ENCODE measurements at places on chromosomes 11 and 22. TPM values are rescaled to one million over a fixed set of nuclear protein-coding genes. Genes with fewer than 3 reads are reported as not detected.

DNA sequence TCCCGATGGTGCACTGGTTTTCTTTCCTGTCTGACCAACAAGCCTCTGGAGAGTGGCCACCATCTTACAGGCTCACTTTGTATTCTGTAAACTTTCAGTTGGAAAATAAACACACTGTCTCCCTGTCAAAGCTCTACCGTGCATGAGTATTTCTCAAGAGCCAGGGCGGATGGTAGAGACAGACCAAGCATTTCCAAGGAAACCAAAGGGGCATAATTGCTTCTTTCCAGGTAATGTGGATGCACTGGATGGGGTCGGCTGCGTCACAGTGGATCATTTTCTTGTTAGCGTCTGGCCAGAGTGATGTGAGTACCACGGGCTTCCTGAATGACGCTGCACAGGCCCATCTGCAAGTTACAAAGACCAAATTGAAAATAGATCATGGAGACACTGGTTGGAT lies 5.1 kb upstream of the SEZ6L start:
- no peak for DNase-seq

- no peak for DNase-seq
These were observed 115.0 kb upstream of the CD82 start for GRCh38 chr11:44450295-44450932.

GRCh38 chr11:83835423-83835822 lies 549.3 kb upstream of the CCDC90B start:
- DNase-seq, result peak; percentile 8

DNA sequence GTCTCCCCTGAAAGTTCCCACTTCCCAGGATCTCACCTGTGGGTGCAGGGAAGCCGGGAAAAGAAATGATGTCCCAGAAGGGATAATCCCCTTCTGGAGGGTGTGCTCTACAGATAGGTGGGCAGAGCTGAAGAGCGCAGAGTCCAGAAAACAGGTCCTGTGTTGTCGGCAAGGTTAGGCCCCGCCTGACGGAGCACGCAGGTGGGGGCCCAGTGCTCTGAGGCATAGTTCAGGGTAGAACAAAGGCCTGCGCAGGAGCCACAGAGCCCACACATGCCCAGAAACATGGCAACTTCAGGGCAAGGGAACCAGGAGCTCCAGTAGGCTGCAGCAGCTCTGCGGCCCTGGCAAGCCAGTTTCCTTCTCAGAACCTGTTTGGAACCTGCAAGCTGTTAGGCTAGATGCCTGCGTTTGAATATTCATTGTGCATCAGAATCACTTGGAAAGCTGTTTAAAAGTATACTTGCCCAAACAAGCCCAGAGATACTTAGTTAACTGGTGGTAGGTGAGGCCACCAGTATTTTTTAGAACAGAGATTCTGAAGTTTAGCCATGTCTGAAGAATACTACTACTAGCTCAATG lies 386.6 kb downstream of the BUD13 start:
- DNase-seq, result no peak

- no peak for DNase-seq
These were observed 47.5 kb downstream of the IGLL5 start for GRCh38 chr22:22935056-22935545.

DNA sequence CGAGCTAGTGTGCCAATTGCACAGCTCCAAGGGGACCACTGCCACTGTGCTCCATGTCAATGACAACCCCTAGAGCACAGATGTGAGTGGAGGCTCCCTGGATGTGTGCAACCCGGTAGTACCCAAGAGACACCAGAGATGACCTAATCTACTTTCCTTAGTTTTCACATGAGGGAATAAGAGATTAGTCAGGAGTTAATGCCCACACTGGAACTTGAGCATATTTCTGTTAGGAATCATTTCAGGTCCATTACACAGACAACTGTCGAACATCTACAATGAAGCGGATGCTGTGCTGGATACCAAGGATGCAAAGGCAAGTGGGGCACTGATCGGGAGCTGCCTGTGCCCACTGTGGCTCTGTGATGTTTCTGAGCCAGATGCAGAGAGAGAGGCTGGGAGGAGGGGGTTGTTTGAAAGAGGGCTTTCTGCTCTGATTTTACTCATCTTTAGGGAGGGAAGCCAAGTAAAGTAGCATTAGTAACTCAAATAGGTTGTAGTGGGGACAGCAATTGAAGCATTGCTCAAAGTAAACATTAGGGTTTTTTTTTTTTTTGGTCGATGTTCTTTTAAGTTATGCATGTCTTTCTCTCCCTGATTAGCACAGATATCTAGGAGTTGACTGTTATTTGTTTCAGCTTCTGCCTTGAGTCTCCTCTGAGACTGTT lies 82.5 kb upstream of the SORL1-AS1 start:
- peak; percentile 29 for DNase-seq

DNA sequence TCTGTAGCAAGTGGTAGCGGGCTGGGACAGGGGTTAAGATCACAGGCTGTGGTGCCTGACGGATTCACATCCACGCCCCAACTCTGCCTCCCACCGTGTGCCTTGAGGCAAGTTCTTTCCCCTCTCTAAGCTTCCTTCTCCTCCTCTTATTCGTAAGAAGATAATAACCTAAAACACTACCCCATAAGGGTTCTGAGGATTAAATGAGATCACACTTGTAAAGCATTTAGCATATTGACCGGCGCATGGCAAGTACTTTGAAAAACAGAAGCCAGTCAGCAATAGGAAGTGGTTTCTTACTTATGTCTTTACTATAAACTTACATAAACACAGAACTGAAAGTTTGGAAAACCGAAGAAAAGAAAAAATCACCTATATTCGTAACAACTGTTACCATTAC lies 15.5 kb upstream of the LMO2 start:
- DNase-seq, result no peak

GRCh38 chr11:125091247-125091876 lies 20.1 kb downstream of the TMEM218 start:
- peak; percentile 64 for DNase-seq

DNA sequence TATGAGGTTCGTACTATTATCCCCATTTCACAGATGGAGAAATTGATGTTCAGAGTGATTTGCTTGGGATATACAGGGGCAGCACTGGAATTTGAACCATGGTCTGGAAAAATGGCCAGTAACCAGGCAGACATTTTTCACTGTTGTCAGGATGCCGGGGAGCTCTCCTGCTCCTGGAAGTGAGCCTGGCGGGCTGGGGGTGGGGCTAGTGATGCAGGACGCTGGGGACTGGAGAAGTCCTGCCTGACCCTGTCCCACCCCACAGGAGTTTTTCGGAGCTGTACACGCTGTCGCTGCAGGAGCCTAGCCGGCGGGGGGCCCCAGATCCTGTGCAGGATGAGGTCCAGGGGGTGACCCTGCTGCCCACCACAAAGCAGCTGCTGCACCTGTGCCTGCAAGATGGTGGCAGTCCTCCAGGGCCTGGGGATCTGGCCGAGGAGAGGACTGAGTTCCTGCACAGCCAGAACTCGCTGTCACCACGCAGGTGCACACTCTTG lies 11.1 kb downstream of the SIPA1 start:
- DNase-seq, result no peak

GRCh38 chr11:122062763-122063162 lies 53.3 kb downstream of the BLID start:
- no peak for DNase-seq

- no peak for DNase-seq
These were observed 703.0 kb downstream of the JRKL start for GRCh38 chr11:97092823-97093222.

DNA sequence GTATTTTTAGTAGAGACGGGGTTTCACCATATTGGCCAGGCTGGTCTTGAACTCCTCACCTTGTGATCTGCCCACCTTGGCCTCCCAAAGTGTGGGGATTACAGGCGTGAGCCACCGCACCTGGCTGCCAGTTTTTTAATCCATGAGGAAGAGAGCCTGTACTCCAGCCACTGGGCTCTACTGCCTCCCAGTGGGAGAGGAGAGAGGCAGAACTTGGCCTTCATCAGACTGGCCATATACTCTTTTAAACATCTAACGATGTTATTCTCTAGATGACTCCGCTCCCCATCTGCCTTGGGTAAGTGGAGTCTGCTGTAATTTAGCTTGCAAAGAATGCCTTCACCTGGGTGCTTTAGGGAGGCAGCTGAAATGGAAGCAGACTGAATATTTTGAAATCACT lies 34.6 kb downstream of the SLC6A5 start:
- no peak for DNase-seq

DNA sequence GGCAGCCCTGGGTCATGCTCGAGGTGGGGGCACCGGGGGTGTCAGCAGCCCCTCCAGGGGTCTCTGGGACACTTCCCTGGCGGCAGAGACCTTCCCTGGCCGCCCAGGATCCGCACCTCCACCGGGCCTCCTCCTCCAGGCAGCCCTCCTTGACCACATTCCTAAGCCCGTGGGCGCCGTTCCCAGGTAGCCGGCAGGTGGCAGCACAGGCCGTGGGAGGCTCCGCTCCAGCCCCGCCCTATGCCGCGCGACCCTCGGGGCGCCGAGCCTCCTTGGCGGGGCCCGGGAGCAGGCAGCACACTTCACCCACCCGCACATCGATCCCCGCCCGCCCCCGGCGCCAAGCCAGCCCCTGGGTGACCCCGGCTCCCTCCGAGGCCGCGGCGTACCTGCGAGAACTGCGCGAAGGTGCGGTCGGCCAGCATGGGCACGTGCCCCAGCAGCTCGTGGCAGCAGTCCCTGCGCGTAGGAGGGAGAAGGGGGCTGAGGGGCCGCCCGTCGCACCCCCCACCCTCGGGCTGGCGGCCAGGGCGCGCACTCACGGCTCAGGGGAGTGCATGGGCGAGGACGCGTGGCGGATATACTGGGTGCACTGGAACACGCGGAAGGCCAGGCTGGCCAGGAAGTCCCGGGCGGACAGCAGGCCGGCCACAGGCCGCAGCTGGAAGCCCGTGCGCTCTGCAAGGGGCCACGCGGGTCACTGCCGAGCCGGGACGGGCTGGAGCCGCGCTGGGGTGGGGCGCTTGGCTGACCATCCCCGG lies 5.3 kb upstream of the INS start:
- no peak for DNase-seq

DNA sequence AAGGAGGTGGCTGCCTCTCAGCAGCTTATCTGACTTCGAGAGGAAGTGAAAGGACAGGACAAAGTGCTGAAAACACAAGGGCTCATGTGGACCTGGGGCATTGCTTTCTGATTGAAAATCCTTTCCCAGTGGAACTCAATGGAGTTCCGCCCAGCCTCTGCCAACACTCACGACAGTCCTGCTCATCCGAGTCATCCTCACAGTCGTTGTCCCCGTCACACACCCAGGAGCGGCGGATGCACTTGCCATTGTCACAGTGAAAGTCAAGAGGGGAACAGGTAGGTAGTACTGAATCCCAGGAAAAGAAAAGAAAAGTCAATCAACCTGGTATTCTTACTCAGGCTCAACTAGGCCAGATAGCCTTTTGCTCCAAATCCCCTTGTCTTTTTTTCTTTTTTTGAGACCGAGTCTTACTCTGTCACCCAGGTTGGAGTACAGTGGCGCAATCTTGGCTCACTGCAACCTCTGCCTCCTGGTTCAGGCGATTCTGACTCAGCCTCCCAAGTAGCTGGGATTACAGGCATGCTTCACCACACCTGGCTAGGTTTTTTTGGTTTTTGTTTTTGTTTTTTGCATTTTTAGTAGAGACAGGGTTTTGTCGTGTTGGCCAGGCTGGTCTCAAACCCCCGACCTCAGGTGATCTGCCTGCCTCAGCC lies 18.1 kb downstream of the LRP4 start:
- no peak for DNase-seq

- peak; percentile 35 for DNase-seq
These were observed 61.7 kb downstream of the PARVB start for GRCh38 chr22:44085743-44086270.

DNA sequence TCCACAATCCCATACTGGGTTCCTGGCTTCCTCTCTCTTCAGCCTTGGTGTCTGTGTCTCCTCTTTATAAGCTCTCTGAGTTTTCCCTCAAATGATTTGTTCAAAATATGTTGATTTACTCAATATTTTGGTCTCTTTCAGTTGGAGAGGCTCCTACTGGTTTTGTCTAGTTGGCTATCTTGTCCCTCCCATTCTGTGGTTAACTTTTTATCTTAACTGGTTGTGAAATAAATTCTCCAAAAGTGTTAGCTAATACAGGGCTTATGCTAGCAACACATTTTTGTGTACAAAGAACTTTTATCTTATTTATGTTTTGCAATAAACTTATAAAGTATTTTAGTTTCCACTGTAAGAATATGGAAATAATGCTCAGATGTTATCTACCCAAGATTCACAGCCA lies 200.9 kb downstream of the AASDHPPT start:
- peak; percentile 29 for DNase-seq

DNA sequence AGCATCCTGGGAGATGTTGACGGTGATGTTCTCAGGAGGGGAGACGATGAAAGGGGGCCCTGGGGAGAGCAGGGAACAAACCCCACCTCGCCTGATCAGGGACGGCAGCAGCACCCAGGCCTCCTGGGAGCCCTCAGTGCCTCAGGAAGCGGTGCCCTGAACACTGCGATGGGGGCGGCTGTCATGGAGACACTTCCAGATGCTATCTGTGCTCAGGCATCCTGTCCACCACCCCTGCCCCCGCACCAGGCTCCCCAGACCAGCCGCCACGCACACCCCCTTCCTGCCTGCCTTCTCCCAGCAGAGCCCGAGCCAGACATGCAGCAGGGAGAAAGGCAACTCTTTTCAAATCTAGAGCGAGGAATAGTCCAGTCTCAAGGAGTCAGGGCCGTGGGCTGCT lies 20.6 kb downstream of the IGSF9B start:
- no peak for DNase-seq

- DNase-seq, result no peak
These were observed 55.8 kb downstream of the RAB6A start for GRCh38 chr11:73705053-73705452.

GRCh38 chr11:14894657-14895598 lies 2.9 kb upstream of the CYP2R1 start:
- no peak for DNase-seq

DNA sequence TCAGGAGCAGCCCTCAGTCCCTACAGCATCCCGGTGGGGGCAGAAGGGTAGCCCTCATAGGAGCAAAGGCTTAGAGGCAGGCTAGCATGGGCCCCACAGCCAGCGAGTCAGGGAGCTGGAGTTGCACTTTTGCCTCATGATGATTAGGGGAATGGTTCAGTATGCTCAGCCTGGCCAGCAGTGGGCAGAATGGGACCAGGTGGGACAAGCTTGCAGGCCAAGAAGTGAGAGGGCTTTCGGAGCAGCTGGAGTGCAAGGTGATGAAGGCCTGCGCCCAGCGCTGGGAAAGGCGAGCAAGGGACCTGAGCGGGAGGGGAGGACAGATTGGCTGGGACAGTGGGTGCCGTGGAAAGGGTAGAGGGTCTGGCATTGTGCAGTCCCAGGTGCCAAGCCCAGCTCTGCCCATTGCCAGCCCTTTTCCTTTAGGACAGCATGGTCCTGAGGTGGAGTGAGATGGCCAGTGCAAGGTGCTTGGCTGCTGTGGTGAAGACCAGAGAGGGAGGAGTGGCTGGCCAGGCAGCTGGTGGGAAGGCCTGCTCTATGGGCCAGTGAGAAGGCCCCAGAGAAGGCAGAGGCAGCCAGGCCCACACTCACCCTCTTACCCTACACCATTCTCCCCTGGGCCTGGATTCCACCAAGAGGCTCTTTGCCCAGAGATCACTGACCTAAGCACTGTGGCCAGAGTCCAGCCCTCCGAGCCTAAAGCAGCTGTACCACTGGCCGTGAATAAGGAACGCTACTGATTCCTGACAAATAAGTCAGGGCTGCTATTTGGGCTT lies 47.9 kb upstream of the SUSD2 start:
- no peak for DNase-seq

OR51D1 gene
- total RNA-seq, result not detected

SCGB2A2 gene
- total RNA-seq, result not detected

MRGPRE gene
- total RNA-seq, result not detected

MICALL1 gene
- 131 TPM for total RNA-seq

MLC1 gene
- 0.09 TPM for total RNA-seq

CHCHD10 gene
- 60.9 TPM for total RNA-seq

MOGAT2 gene
- not detected for total RNA-seq

CD3E gene
- total RNA-seq, result not detected

TRIM48 gene
- total RNA-seq, result not detected

TMX2 gene
- total RNA-seq, result 91.5 TPM

PDGFB gene
- total RNA-seq, result 17.0 TPM
